ENCODE measurements at places on chromosomes 13 and 19.

DNA sequence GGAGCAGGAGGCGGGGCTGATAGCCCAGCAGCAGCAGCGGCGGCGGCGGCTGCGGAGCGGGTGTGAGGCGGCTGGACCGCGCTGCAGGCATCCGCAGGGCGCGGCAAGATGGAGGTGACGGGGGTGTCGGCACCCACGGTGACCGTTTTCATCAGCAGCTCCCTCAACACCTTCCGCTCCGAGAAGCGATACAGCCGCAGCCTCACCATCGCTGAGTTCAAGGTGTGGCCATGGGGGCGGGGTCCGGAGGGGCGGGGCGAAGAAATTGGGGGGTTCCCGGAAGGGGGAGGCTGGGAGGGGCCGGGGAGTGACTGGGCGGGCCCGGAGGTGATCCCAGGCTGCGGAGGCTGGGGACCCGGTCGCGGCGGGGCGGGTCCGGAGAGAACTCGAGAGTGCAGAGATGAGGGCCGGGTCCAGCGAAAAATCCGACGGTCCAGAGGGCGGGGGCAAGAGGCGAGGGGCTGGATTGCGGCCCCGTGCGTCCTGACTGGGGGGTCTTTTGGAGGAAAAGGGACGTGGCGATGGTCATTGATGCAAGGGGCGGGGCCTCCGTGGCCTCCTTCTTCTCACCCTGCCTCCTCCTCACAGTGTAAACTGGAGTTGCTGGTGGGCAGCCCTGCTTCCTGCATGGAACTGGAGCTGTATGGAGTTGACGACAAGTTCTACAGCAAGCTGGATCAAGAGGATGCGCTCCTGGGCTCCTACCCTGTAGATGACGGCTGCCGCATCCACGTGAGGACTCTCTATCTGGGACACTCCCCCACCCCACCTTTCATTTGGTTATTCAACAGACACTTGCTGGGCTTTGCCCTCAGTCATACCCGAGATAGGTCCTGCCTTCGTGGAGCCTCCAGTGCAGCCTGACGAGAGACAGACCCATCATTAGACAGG is at the start of gene TBCB:
TBCB (plus strand) TSS at position 16 of the 891 bp plus-strand sequence; CDS start at position 109, 93 bp downstream.
- DNase-seq, result peak; percentile 88

- DNase-seq, result no peak
Measured at GRCh38 chr13:106183410-106184065, 351.9 kb downstream of the EFNB2 start.

GRCh38 chr19:10104665-10105508 is 1.3 kb upstream of the PPAN start:
- DNase-seq, result peak; percentile 89

GRCh38 chr13:111632906-111633305 is 312.5 kb downstream of the TEX29 start:
- no peak for DNase-seq

DNA sequence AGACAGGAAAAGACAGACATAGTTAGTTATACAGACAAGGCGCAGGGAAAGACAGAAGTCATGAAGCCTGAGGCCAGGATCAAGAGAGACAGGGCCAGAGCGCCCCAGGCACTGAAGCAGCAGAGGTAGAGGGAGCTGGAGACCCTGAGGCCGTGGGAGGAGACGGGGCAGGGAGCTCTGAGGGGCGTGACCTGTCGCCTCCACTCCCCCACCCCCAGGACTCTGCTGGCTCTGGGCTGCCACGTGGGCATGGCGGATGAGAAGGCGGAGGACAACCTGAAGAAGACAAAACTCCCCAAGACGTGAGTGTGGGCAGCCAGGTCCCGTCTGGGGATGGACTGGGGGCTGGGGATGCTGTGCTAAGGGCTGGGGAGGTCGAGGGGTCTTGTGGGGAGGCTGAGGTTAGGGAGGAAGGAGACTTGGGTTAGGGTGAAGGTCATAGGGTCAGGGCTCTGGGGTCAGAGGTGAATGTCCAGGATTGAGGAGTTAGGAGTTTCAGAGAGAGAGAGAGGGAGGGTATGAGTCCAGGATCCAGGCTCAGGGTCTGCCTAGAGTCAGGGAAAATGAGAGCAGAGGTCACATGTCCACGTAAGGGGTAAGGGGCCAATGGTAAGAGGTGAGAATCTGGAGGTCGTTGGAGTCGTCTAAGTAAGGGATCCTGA is 31.1 kb downstream of the RYR1 start:
- no peak for DNase-seq

DNA sequence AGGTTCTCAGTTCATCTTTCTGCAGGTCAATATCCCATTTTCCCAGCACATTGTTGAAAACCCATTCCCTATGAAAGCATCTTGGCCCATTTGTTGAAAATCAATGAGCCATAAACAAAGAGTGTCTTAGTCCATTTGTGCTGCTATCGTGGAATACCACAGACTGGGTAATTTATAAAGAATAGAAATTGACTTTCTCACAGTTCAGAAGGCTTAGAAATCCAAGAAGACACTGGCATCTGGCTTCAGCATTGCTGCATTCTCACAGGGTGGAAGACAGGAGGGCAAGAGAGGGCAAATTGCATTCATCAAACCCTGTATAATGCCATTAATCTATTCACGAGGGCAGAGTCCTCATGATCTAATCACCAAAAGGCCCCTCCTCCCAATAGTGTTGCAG is 34.1 kb downstream of the ZNF823 start:
- DNase-seq, result no peak

DNA sequence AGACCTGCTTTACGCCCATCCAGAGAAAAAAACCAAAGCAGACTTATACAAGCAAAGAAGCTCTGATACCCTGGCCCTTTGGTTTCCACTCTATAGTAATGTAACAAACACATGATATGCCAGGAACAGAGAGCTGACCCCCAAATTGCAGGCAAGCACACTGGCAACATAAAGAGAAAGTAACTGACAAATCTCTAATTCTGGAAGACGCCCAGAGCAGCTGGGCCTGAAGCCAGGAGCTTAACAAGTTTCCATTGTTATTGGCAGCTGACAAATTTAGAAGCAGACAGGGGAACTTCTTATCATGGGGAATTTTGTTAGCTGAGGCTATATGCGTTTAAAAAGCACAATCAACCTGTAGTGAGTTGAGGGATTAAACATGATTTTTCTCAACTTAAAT is 158.0 kb downstream of the DLEU7 start:
- DNase-seq, result no peak

DNA sequence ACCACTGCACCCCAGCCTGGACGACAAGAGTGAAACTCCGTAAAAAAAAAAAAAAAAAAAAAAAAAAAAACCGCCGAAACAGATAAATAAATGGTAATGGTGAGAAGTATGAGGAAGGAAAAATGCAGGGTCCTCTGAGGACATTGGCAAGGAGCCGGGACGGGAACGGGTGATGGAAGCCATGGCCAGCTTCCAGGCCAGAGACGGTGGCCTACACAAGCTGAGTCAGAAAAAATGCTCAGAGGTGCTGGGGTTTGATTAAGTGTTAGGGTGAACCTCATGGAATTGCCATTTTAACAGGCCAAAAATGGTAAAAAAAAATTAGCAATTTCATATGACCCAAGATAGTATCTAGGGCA is 866 bp upstream of the ZSWIM4 start:
- DNase-seq, result no peak

GRCh38 chr13:45628094-45628493 is 12.6 kb upstream of the ERICH6B start:
- no peak for DNase-seq

GRCh38 chr19:2041433-2041682 is 9.7 kb downstream of the MKNK2 start:
- no peak for DNase-seq

DNA sequence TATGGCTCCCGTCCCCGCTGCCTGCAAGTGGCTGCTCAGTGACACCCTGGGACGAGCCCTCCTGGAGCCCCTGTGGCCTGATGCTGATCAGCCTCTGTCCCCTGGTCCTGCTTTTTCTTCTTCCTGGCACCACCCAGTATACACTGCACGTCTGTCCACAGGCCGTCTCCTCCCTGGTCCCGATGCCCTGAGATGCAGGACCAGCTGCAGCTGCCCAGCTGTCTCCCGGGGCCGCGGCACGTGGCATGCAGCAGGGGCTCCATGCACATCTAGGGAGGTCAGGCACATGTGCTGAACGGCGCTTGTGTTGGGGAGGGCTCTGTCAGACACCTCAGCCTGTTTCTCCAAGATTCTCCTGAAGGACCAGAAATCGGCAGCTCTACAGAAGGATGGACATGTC is 30.2 kb downstream of the ZFR2 start:
- no peak for DNase-seq

- DNase-seq, result no peak
Measured at GRCh38 chr19:34135054-34135800, 37.1 kb upstream of the LSM14A start.

DNA sequence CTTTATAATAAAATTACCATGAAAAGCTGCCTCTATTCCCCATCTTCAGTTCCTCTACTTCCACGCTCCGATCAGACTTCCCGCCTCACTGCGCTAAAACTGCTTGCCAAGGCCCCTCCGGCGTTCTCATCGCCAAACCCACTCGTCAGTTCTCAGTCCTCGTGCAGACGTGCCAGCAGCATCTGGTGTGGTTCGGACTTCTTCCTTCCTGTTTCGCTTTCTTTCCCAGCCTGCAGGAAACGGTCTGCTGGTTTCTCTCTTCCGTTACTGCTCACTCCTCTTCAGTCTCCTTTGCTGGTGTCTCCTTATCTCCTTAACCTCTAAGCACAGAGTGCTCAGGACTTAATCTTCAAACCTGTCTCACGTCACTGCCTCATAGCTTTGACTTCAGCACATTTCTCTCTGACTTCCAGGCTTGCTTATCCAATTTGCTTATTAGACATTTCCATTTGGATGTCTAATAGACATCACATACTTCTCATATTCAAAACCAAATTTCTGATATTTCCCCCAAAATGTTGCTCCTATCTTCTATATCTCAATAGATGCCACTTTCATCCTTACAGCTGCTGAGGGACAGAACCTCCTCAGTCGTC is 40.3 kb downstream of the RCBTB2 start:
- peak; percentile 94 for DNase-seq

GRCh38 chr13:46817095-46817494 is 20.1 kb upstream of the ESD start:
- DNase-seq, result no peak

DNA sequence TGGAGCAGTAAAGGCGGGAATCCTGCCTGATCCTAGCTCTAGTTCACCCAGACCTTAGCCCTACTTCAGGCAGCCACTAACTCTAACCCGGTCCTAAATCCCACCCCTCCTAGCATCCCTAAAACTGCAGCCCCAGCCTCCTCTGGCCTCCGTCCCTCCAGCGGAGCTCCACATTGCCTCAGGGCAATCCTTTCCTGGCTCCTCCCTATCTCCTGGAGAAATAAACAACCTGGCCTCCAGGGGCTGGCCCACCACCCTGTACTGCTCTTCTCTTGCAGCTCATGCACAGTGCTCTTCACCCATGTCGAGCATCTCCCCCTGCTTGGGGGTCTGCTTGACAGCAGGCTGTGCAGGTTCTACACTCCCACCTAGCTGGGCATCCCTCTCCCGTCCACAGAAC is 6.7 kb downstream of the POU2F2 start:
- no peak for DNase-seq

DNA sequence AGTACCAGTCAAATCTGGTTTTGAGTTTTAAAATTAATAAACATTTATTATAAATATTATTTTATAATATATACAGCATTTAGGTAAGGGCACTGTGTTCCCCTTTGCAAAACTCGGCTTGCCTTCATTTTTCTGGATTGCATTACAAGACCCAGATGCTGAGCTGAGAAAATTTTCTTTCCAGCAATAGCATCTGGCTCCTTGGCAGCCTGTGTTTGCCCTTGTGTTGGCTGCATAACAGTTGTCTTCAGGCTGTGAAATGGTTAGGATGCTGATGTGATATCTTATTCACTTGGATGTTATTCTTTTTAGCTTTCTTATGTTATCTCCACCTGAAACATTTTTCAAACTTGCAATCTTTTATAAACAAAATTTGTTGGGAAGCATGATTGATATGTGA is 784.4 kb downstream of the DACH1 start:
- no peak for DNase-seq

- DNase-seq, result no peak
Measured at GRCh38 chr19:53532362-53532761, 5.6 kb upstream of the ZNF331 start.

DNA sequence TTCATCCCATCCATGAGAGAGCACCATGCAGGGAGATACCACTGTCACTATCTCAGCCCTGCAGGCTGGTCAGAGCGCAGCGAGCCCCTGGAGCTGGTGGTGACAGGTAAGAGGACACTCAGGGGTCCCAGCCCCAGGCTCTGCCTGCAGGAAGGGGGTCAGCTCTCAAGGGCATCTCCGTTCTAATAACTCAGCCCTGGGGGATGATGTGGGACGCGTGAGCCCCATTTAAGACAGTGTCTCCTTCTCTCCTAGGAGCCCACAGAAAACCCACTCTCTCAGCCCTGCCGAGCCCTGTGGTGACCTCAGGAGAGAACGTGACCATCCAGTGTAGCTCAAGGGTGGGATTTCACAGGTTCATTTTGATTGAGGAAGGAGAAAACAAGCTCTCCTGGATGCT is 15.5 kb upstream of the KIR3DL3 start:
- no peak for DNase-seq

DNA sequence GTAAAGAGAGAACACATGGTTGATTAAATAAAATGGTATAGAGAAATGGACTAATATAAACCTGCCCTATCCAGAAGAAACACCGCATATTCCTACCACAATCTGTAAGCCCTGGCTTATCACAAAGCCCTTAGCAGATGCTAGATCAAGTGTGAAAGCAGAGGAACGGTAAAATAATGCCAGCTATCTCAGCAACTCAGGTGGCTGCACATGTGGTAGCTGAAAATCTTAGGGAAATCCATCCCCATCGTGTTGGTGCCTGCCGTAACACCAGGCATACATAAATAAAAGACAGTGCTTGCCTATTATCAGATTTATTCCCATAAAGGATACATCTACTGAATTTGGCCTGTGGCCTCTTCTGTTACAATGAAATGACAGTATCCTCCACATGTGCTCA is 304.1 kb upstream of the MAB21L1 start:
- no peak for DNase-seq

GRCh38 chr19:16249826-16250404 is 52.2 kb downstream of the AP1M1 start:
- no peak for DNase-seq

- peak; percentile 83 for DNase-seq
Measured at GRCh38 chr13:94419304-94419924, 60.1 kb downstream of the DCT start.

- no peak for DNase-seq
Measured at GRCh38 chr19:47796785-47797184, 7.6 kb downstream of the TPRX1 start.

DNA sequence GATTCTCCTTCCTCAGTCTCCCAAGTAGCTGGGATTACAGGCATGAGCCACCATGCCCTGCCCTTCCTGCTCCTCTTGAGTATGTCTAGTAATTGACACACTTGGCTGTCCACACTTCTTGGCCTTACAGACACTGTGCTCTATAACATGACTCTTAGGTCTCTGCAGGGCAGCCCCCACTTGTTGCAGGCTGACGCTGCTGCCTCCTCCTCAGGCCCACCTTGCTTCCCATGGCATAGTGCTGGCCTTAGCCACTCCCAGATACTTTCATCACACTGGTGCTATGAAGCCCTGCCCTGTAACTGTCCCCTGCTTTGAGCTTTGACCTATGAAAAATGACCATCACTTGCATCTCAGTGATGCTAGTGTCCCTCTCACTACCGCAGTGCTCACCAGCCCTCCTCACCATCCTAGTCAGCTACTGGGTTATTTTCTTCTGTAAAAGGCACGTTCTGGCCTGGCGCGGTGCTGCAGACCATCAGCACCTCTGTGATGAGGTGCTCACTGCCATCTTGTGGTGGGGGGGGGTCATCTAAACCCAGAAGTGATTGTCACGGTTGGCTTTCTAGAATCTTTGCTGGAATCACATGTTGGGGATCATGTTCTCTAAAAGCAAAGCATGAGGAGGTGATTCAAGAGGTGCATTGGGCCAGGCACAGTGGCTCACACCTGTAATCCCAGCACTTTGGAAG is 9.8 kb downstream of the ERICH4 start:
- DNase-seq, result no peak

GRCh38 chr19:22286151-22286810 is at the start of gene ZNF729:
TSS of gene ZNF729 (plus strand) at chr19:22286441. CDS start at chr19:22286526, 85 bp downstream.
- DNase-seq, result no peak

Measured in activated CD4-positive, alpha-beta T cell treated with anti-CD3 and anti-CD28 coated beads, Interleukin-2, amount 50 U/mL, for 16 hours (primary cell).